ENCODE measurements at places on chromosomes 7 and 10.

DNA sequence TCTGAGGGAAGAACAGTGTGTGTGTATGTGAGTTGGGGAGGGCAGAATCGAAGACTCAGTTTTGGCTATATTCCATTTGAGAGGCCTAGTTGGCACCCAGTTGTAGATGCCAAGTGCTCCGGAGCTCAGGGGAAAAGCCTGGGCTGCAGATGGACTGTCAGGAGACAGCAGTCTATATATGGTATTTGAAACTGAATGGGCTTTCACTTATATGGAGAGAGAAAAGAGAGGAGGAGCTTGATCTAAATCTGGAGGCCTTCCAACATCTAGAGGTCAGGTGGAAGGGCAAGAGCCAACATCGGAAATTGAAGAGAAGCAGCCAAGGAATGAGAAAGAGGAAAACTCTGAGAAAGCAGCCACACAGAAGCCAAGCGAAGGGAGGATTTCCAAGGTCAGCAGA lies 350.8 kb upstream of the BMPER start:
- no peak for DNase-seq

- DNase-seq, result no peak
These were observed 75.5 kb downstream of the MAPK8 start for GRCh38 chr10:48381971-48382370.

DNA sequence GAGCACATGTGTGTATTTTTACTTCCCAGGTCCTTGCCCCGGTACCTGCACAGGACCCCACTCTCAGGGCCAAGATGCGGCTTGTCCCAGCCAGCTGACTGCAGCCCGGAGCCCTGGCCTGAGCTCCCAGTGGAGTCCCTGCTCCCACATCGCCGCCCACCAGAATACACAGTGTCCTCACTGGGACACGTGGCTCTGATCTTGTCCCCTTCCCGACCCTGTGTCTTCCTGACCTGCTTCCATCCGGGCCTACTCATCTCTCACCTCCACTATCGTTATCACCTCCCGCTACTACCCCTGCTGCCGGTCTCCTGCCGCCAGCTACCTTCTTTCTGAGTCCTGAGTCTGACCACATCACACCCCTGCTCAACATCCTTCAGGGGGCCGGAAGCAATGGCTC lies 146.3 kb upstream of the CHST15 start:
- DNase-seq, result no peak

DNA sequence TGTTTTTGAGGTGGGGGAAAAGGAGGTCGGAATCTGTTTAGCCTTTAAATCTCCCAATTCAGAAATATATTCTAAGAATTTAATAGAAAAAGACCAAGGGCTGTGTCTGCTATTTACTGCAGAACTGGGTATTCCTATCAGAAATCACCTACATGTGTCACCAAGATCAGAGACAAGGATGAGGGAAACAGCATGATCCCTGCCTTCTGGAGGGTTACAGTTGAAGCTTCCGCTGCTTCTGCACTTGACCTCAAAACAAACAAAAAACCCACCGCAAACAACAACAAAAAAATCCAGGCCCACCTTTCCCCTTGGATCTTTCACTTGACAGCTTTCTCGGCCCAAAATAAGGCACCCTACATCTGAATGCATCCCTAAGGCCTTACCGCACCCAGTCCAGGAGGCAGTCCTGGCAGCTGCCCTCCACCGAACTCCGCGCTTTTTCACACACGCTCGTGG lies 750 bp upstream of the CDK14 start:
- peak; percentile 11 for DNase-seq

DNA sequence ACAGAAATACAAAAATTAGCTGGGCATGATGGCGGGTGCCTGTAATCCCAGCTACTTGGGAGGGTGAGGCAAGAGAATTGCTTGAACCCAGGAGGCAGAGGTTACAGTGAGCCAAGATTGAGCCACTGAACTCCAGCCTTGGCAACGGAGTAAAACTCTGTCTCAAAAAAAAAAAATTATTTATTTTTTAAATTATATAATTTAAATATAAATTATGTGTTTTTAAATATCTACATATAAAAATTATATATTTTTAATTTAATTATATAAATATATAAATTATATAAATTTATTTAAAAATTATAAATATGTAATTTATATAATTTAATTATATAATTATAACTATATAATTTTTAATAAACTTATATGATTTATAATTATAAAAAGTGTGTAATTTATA lies 51.2 kb downstream of the PRKG1 start:
- no peak for DNase-seq

Data from fibroblast of skin of right quadriceps (primary cell).